ENCODE measurements at places on chromosomes 2 and 18.

- no peak for DNase-seq
Measured at GRCh38 chr2:30679426-30680088, 127.7 kb downstream of the CAPN13 start.

- DNase-seq = no peak
Measured at GRCh38 chr2:174722942-174723592, 41.2 kb downstream of the CHRNA1 start.

- no peak for DNase-seq
Measured at GRCh38 chr18:43079422-43079821, 36.1 kb downstream of the RIT2 start.

- DNase-seq = no peak
Measured at GRCh38 chr18:45727068-45727467, 3.1 kb downstream of the SLC14A1 start.

DNA sequence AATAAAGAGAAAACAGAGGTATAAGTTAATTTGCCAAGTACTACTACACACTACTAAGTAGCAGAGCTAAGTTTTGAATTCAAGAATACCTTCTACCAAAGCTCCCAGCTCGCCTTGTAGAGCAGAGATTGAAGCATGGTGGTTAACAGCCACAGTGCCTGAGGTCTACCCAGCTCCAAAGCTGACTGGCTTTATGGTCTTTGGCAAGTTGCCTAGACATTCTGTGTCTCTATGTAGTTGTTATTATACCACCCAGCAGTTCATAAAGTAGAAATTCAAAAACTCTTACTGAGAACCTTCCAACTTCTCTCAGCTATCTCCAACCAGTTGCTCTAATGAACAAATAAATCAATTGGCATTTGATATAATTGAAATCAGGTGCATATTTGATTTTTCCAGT, 87.8 kb downstream of the PDE11A start:
- no peak for DNase-seq

DNA sequence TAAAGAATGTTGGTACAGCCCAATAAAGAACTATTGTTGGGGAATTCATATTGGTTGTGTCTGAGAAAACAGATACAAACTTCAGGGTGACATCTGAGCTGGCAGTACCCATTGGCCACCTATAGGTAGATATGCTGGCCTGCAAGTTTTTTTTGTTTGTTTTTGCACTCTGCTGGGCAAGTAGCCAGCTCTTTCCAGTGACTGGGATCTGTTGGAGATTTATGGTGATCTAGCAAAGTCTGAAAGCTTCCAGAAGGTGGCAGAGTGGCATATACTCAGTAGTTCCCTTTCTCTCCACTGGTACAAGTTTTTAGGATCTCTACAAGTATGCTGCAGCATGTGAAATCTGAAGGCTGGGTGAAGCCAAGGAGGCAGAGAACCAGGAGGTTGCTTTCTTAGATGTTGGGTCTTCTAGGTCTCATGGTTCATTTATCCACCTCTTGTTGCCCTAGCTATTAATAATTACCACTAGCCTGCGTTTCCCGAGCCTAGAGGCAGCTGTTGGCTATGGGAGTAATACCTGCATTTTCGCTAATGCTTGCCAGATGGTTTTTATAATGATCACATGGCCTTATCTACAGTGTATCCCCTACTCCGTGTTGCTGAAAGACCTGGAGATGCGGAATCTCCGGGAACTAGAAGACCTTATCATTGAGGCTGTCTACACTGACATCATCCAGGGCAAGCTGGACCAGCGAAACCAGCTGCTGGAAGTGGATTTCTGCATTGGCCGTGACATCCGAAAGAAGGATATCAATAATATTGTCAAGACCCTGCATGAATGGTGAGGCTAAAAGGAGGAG, 9.5 kb downstream of the COPS7B start:
- no peak for DNase-seq

DNA sequence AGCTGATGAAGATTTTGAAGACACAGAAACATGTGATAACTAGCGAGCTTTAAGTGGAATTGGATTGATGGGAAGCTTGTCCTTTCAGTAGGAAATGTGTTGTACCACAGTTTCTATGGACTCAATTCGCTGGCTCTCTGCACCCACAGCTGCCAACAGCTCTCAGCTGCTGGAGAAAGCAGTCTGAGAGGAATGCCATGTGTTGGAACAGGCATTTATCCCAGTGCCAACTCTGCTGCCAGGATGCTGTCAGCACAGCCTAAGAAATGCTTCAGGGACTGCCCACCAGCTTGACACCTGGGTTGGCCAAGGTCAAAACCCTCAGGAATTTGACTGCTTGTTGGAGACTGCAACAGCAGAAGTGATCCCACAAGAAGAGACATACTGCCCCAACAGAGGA, 193.0 kb upstream of the THSD7B start:
- no peak for DNase-seq

DNA sequence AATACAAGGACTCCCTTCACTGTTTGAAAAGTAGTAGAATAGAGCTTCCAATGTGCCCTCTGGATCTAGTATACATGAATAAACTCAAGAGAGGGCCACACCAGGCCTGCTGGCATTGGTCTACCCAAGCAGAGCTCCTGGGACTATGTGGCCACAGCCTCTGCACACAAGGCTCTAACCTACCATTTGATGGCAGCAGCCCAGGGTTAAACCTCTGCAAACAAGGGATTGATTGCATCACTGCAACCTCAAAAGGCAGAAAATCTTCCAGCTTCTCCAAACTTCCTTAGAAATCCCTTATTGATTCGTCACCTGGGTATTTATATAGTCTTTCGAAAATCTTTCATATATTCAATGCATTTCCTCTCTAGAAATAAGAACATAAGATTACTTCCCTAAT, 147.6 kb upstream of the SETBP1 start:
- DNase-seq = no peak
